NCI-H1105 (cell line): ENCODE measurements at places on chromosomes 16 and 17.

DNA sequence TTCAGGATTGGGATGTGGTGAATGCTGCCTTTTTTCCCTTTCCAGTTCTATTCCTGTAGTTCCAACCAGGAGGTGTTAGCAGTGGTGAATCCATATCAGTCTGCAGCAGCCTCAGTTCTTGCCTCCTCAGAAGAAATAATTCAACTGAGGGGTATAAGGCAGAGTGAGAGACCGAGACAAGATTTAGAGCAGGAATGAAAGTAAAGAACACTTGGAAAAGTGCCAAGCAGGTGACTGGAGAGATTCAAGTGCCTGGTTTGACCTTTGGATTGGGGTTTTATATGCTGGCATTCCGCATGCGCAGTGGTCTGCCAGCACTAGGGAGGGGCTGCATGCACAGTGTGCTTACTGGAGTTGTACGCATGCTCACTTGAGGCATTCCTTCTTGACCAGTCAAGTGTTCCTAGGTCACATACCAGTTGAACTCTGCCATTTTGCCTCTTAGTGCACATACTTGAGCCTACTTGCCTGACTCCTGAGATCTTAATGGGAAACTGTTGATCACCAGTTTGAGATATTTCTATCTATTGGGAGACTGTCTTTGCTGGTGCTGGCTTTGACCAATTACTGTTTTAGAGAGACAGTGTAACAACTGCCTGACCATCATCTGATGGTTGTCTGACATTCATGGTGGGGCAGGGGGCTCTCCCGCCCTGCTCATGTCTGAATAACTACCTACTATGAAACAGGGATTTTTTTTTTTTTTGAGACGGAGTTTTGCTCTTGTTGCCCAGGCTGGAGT lies 680 bp upstream of the CCL15 start:
- no peak for DNase-seq

GRCh38 chr16:87463722-87464690 lies 28.8 kb downstream of the ZCCHC14 start:
- DNase-seq, result no peak

DNA sequence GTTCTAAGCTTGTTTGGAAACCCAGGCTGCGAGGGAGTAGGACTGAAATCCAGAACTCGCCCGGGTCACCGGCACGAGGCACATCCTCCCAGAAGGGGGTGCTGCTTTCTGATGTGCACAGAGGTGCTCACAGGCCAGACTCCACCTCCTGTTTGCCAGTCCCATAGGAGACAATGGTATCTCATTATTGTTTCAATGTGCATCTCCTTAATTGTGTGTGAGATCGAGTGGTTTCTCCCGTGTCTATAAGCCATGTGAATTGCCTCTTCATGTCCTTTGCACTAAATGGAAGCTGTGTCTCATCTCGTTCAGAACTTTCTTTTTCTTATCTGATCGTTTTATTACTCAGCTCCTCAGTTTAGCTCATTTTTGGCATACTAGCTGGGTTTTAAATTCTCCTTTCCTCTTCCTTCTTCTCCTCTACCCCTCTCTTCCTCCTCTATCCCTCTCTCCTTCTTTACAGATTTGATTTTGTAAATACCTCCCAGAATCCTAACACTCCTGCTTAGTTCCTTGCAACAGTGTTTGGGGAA lies 32.1 kb upstream of the PRKCB start:
- no peak for DNase-seq

- no peak for DNase-seq
Measured at GRCh38 chr17:56824503-56824902, 9.2 kb downstream of the C17orf67 start.

DNA sequence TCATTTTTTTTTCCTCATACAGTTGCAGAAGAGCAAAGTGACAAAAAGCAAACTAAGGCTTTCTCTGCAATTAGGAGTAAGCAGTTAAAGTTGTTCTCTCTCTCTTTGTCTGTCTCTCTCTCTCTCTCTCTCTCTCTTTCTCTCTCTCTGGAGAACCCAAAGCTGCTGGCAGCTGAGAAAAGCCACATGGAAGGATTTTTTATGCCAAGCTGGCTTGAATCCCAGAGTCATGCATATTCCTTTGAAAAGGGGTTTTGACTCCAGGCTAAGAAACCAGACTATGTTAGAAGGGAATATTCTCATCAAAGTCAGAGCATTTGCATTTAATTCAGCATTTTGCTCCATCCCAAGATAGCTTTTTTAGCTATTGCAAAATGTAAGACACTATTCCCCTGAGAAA lies 1114.2 kb upstream of the GOT2 start:
- DNase-seq, result no peak

GRCh38 chr17:35555691-35556090 lies 4.9 kb downstream of the SLFN14 start:
- DNase-seq, result no peak

DNA sequence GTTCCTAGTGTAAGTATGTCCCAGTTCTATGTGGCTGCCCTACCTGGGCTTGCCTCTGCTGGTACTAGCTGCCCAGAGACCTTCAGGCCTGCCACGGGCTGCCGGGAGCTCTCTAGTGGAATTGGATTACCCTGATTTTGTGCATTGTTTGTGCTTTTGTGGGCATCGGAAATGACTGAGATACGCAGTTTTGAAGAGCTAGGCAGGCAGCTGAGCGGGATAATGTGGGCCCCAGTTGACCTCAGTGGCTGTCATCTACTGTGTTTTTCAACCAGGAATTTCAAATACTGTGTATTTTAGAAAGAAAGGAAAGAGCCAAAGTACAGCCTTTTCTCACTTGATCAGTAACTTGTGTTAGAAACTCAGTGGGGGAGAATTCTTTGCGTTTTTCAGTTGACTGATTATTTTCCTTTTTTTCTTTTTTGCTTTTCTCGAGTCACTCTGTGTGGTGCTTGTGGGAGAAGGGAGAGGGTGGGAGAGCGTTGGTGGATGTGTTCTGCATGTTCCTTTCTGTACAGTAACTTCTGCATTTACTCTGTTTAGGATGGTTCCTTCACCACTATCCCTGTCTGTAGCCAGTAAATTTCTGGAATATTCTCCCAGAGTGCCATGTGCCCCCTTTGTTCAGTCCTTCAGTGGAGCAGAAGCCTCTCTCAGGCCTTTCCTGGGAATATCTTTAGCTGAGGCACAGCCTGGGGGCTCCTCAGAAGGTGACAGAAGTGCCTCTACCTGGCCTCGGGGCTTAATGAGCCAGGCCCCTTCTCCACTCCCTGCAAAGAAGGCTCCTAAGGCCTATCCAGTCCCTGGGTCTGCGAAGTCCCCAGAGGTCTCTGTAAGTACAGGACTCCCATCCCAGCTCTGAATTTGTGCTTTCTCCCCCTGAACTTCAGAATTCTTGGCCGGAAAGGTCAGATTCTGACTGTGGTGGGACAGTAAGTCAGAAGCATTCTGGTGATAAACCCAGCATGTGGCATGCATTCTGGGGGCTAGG lies 15.0 kb upstream of the SLC12A3 start:
- DNase-seq, result no peak

GRCh38 chr16:13939821-13940220 lies 19.9 kb downstream of the ERCC4 start:
- DNase-seq, result no peak

GRCh38 chr16:57577691-57578224 lies 35.3 kb downstream of the ADGRG5 start:
- DNase-seq, result no peak

DNA sequence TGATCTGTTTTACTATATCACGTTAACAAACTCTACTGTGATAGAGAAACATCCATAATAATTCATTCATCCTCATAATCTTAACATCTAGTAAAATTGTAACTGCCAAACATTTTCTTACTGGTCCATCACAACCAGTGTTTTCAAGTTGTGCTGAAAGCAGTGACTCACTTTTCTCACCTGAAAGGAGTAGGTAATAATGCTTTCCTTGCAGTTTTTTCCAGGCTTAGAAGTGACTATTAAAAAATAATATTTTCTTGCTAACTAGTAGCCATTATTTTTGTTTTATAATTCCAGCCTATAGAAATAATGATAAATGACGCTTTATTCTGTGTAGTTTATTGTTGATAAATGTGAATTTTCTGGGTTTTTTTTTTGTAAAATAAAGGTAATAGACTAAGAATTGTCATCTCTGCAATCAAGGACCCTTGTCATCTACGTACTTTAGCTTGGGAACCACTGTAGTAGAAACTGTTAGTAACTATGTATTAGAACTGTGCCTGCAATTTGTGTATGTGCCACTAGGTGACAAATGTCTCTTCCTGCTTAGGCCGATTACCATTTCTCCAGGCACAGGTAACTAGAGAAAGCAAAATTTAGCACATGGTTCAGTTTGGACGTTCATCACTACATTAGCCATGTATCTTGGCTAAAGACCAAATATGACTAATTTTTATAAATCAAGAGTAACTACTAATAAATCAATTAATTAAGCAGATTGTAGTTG lies 409.4 kb upstream of the ERCC4 start:
- DNase-seq, result no peak

DNA sequence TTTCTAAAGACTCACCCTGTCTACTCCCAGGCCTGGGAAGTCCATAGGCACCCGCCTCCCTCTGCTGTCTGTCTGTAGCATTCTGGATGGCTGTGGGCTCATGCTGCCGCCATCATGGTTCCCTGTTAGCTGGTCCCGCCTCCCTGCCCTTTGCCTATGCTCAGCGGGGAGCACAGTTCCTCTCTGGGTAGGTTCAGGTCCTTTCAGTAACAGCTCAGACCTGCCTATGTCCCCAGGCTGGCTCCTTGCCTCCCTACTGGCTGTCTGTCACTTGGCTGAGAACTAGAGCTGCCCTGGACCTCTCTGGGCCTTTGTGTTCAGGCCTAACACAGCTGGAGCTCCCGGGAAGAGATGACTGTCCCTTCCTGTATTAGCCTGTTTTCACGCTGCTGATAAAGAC lies 317.9 kb downstream of the SNX29 start:
- DNase-seq, result no peak
